ENCODE measurements at places on chromosomes 2 and 18.
A peak's percentile ranks its signal among the peaks of the same experiment; 100 is the strongest.

DNA sequence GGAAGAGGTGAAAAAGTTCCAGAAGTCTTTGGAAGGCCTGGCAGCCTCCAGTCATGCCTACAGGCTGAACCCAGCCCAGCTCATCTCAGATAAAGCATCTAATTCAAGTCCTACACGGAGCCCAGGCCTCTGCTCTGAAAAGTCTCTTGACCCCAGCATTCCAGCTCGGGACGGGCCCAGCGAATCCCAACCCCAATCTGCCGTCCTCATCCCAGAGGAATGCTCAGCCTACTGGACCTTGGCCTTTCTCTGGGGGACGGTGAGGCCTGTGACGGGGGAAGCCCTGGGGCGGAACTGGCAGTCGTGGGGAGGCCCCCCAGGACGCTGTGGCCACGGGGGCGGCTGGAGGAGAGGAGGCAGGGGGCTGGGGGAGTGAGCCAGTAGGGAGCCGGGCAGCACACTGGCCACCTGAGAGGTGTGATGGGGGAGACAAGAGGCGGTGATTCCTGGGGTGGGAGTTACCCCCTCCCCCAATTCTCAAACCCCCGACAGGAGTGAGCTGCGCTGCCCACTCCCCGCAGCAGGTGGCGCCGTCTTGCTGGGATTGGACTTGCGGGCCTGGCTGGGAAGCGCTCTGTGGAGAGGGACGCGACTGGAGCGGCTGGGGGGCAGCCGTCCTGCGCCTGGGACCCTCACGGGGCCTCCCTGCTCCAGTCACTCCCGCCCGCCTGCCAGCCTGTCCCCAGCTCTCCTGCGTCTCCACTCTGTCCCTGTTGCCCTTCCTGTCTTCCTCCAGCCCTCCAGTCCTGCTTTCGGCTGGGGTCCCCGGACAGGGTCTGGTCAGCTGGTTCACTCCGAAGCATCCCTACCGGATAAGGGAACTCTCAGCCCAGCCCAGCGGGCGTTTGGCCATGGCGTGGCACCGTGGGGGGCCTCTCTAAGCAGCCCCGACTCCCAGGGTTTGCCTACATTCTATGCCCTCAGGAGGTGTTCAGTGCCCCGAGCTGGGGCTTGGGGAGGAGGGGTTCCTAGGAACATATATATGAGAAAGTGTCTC, 182.6 kb upstream of the HAAO start:
- DNase-seq = peak; percentile 54

- DNase-seq = no peak
Observed at GRCh38 chr2:184890311-184890710, 292.0 kb downstream of the ZNF804A start.

DNA sequence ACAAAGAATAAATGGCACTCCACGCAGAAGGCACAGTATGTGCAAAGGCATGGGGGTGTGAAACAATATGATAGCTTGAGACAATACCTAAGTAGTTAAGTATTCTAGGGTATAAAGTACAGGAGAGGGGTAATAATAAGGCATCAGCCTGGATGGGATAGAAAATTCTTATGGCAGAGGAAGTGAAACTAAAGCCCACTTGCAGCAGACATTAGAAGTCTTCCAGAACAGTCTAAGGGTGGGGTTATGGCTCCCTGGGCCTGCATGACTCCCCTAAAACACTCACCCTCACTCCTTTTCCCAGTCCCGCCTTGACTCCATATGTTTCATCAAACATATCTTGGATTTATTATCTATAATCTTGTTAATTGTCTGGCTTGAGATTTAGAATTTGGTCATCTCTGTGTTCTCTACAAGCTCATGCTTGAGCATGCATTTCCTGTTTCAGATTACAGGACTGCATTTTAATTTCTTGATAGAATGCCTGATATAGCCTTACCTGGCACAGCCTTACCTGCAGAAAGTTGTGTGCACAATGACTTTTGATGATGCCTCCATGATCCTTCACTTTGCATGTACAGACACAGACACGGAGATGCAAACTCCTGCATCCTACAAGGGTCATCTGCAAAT, 28.5 kb upstream of the TMBIM1 start:
- no peak for DNase-seq

GRCh38 chr2:220275454-220275853, 648.0 kb downstream of the SLC4A3 start:
- no peak for DNase-seq

GRCh38 chr2:69138247-69138772, 125.3 kb downstream of the ANTXR1 start:
- DNase-seq = no peak

DNA sequence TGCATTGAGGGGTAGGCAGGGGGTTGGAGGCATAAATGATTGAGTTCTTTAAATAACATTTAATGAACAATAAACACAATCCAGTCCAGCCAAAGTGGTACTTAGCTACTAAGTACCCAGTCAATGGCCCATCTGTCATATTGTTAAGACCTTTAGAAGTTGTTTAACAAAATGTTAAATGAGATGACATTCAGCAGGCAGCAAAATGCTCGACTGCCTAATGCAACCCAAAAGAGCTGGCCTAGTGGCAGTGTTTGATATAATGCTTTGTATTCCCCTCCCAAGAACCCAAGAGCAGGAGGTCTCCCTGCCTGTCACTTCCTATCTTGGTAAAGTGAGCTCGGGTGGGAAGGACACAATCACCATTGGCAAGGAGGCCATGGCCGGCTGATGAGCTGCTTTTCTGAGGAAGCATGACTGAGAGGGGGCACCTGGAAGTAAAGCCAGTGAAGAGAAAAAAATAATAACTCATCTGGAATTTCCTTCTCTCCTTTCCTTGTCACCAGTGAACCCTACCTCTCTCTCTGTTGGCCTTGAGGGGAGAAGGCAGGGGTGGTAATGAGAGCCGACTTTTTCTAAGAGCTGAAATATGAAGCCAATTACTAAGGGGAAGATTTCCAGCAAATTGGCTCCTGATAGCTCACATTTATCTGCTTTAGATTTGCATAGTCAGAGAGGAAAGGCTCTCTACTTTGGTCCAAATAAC, 140.6 kb downstream of the C1D start:
- no peak for DNase-seq

GRCh38 chr2:190837420-190837819, 43.2 kb upstream of the GLS start:
- DNase-seq = no peak

DNA sequence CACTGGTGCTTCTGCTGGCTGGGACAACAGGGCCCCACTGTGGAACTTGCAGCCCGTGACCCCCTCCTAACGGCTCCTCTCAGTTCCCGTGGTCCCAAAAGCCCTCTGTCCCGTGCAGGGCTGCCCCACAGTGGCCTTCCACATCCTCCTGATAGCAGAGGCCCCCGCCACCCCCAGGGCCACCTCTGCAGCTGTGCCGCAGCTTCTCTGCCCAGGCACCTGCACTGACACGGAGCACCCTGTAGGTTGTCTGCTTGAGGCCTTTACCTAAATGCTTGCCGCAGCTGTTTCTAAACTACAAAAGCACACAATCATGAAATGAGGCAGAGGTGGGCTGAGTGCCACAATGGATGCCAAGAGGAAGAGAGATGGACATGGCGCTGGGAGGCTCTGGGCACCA, 13.5 kb upstream of the GRHL1 start:
- no peak for DNase-seq

DNA sequence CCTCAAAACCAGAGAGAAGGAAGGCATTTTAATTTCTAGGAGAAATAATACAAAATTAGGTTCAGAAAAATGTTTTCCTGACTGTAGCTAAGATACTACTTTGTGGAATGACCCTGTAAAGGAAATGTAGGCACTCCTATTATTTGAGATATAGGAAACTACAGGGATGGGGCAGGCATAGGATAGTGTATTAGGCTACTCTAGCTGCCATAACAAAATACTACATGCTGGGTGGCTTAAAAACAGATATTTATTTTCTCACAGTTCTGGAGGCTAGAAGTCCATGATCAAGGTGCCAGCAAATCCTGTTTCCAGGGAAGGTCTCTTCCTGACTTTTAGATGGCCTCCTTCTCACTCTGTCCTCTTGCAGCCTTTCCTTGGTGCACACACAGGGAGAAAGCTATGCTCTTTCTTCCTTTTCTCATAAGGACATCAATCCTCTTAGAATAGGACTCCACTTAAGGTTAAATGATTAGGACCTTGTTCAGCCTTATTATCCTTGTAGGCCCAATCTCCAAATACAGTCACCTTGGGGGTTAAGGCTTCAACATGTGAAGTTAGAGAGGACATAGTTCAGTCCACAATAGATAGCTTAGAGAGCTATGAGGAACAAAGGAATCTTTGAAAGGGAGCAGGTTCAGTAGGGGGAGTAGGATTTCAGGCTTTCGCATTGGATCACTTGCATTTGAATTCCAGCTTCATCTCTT, 14.0 kb upstream of the CAVIN2 start:
- no peak for DNase-seq

DNA sequence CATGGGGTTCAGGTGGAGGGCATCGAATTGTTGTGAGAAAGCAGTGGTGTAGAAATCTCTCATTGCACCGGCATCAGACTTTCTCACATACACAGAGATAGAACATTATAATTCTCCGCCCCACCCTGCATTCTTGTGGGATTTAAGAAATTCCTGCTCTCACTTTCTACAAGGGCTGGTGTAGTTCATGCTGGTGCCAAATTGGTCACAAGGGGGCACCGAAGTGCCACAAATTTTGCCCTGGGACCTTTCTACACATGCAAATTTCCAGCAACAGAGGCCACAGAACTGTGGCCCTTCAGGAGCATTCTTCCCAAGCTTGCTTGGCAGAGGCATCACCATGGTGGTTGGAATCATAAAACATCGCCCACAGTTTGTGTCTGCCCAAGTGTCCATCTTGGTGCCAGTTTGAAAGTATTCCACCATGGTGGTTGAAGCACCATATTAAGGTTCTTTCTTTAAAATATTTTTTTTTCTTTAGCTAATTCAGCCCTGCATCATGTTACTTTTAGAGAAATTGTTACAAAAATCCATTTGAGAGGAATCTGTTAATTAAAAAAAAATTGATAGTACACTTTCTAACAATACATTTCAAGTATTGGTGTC, 521.2 kb upstream of the FANCL start:
- no peak for DNase-seq

- DNase-seq = no peak
Observed at GRCh38 chr2:219417374-219417773, 803 bp upstream of the DES start.

DNA sequence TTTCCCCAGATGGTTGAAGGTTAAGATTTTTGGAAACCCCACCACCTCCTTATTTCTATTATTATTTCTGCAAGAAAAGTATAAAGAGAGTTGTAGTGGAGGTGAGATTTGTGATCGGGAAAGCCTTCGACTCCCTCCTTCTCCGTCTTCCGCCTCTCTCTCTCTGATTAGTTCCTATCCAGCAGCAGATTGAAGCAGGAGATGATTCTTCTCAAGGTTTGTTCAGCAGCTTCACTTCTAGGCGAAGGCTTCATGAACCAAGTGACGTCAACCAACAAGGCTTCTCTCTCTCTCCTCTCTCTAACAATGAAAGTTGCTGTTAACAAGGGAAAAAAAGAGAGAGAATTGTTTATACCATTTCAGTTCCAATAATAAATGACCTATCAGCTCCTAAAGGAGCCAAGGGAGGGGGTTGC, at the start of gene BAZ2B:
BAZ2B (minus strand) TSS at position 263 of the 416 bp plus-strand sequence. CDS start 137,829 bp downstream, outside the sequence.
- DNase-seq = no peak

GRCh38 chr2:48173141-48173540, 266.8 kb upstream of the FBXO11 start:
- DNase-seq = no peak

DNA sequence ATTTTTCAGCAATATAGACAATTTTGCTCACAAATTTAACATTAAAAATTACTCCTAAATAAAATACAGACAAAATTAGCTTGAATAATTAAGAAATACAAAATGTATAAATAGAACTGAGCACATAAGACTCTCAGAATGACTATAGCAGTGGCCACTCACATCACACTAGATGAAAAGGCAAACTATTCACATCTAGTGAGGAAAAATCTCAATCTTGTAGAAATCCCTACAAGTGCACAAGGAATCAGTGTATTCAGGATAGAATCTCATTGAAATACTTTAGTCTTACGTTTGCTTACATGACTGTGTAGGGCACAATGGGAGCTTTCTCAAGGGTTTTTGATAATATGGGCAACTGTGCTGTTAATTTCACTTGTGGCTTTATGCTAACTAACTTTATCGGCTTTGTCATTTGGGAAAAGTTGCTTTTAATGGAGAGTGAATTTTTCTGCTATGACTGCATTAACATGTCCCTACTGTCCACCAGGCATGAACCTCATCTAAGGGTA, 678.9 kb upstream of the LRRTM4 start:
- DNase-seq = no peak

- DNase-seq = no peak
Observed at GRCh38 chr18:11989174-11989573, 7.9 kb downstream of the IMPA2 start.

DNA sequence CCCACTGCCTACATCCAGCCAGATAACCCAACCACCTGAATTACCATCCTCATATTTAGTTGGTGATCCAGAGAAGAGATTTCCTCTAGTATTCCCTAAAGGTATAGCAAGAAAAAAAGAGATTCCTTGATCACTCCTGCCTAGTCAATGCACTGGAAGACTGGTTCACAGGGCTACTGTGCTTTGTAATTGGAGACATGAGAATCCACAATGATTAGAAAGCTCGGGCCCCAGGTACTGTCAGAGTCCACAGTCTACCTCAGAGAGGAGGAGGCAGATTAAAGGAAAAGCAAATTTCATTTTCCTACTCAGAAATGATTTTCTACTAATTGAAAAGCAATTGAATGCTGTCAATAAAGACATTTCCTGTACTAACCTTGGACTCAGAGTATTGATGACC, 22.3 kb downstream of the SULT1C3 start:
- DNase-seq = no peak

GRCh38 chr2:73297151-73297559, 3.8 kb upstream of the EGR4 start:
- DNase-seq = no peak

- no peak for DNase-seq
Observed at GRCh38 chr2:98269274-98269673, 77.0 kb upstream of the CNGA3 start.

DNA sequence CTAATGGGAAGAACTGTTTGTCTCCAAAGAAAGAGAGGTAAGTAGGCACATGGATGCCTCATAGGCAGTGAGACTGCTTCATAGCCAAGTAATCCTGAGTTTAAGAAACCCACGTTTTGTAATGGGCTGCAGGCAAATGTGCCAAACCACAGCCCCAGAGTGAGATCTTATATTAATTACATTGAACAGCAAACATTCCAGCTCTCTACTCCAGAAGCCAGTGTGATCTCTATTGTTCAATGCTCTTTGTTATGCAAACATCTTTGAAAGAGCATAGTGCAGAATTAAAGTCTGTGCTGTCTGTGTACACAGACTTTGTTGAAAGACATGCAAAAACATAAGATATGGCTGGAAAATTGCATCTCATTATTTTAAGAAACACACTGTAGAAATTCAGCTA, 720.8 kb upstream of the REG3G start:
- DNase-seq = no peak

- no peak for DNase-seq
Observed at GRCh38 chr18:23239885-23240608, 104.8 kb downstream of the CABLES1 start.

- no peak for DNase-seq
Observed at GRCh38 chr18:45571714-45572113, 43.6 kb upstream of the SLC14A2 start.

DNA sequence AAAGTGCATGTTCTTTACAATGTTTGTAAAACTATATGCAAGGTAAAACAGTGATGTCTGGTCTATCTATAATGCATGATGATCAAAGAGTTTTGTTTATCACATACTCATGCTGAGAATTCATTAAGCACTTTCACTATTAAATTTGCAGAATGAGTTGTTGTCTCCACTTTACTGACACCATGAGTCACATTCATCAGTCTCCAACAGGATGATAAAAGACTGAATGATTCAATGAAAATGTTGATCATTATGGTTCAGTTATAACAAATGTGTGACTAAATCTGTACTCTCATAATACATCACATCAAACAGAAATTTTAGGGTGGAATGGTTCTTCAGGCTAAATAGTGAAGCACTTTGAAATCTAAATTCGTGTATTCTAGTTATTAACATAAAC, 129.0 kb downstream of the ERBB4 start:
- no peak for DNase-seq
